ENCODE measurements at places on chromosomes 2 and 18.
A peak's percentile ranks its signal among the peaks of the same experiment; 100 is the strongest.

GRCh38 chr2:70461414-70461813, 92.2 kb downstream of the TGFA start:
- no peak for DNase-seq

- DNase-seq, result no peak
These were observed 416.6 kb downstream of the TMX3 start for GRCh38 chr18:68298330-68298729.

- DNase-seq, result no peak
These were observed 97.4 kb downstream of the FSIP2 start for GRCh38 chr2:185835974-185836373.

- peak; percentile 40 for DNase-seq
These were observed 127.6 kb upstream of the LYPD1 start for GRCh38 chr2:132797556-132797955.

GRCh38 chr2:232658217-232658785, 24.9 kb downstream of the EFHD1 start:
- no peak for DNase-seq

DNA sequence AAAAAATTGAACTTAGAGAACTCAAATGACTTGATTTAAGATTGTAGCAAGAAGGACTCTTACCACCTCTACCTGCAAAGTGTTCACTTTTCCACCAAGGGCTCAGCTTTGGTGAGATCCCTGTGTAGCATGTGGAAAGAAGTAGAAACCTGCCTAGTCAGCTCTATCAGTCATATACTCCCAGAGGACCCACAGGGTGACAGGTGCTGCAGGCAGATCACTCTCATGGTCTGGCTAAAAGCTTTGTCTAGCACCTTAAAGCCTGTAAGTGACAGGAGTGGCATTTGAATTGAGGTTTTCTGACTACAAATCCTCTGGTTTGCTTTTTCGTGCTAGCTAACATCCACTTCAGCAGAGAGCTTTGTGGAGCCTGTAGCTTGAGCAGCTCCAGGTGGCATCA, 18.7 kb upstream of the NEMP2 start:
- no peak for DNase-seq

DNA sequence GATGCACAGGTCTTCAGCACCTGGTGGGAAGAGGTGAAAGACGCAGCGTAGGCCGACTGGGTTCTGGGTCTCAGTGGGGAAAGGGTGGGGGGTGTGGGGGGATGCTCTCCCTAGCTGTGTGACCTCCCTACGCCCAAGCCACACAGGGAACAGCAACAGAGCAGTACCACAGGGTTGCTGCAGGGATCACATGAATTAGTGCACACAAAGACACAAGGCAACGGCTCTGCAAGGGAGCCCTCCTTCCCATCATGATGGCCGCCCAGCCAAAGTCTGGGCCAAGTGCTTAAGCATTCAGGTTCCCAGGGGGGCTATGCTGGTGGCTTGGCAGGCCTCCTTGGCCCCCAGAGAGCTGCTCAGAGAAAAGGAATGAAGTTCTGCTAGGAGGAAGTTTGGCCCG, 28.2 kb upstream of the GBX2 start:
- DNase-seq, result no peak

All from fibroblast of skin of abdomen (primary cell).